ENCODE measurements at places on chromosomes 16 and 17.

DNA sequence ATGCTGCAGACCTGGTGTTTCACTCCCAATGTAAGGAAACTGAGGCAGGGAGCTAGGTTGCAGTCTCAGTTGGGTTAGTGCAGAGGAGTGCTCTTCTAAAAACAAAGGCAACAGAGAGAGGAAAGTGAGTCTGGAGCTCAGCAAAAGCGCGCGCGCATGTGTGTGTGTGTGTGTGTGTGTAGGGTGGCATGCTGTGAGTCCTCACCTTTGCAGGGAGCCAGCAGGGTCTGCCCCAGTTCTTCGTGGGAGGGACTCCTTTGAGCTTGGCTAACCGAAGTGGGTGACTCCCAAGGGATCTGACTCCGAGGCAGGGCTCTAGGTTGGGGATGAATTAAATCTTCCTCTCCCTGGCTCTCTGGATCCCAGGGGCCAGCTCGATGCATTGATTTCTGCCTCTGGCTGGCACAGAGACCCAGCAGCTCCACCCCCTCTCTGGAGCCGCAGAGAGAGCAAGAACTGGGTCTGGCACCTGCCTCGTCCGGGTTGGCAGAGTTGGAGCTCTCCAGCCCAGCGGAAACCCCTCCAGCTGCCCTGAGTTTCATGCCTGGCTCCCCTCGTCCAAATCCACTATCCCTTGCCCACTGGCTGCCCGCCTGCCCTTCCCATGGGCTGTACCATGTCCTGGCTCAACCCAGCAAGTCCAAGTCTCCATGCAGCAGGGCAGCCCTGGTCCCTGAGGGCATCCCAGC, 1.3 kb upstream of the BTBD17 start:
- DNase-seq, result no peak

GRCh38 chr17:79840989-79841286, 1.7 kb upstream of the CBX4 start:
- DNase-seq, result peak; percentile 39

DNA sequence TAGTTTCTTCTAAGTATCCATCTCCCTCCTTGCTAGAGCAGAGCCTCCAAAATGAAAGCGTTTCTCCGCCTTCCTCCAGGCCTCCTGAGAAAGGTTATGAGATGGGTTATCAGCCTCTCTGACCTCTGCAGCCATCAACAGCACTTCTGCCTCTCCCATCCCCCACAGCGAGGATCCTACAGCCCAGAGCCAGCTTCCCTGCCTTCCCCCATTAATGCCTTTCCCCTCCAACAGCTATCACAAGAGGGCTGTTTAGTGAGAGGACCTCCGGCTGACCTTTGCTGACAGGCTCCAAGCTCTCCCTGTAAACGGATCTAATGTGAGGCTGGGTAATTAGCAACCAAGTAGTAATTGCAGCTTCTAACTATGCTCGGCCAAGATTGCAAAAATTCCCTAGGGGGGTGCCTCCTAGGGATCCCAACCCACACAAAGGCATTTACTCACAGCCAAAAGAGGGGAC, 55.8 kb downstream of the ZFHX3 start:
- DNase-seq, result peak; percentile 67

GRCh38 chr16:2143878-2144485, 4.4 kb upstream of the RAB26 start:
- DNase-seq, result no peak

- peak; percentile 32 for DNase-seq
Observed at GRCh38 chr17:80755650-80756405, 211.2 kb downstream of the RPTOR start.

DNA sequence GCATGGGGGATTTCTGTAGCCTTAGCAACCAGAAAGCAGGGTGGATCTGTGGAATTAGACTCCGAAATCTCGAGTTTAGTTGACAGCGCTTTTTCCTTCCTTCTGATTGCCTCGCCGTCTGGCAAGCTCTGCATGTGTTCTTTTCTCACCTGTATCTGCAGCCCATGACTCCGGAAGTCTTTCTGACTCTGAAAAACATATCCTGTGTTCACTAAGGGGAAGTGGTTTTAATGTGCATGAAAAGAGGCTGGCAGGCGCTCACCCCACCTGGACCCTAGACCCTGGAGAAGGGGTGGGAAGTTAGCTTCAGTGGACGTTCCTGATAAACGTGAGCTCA, 158.5 kb downstream of the RPTOR start:
- no peak for DNase-seq

GRCh38 chr17:13563866-13564265, 37.9 kb downstream of the HS3ST3A1 start:
- no peak for DNase-seq

GRCh38 chr16:82603784-82604411, 22.9 kb upstream of the CDH13 start:
- DNase-seq, result peak; percentile 28

DNA sequence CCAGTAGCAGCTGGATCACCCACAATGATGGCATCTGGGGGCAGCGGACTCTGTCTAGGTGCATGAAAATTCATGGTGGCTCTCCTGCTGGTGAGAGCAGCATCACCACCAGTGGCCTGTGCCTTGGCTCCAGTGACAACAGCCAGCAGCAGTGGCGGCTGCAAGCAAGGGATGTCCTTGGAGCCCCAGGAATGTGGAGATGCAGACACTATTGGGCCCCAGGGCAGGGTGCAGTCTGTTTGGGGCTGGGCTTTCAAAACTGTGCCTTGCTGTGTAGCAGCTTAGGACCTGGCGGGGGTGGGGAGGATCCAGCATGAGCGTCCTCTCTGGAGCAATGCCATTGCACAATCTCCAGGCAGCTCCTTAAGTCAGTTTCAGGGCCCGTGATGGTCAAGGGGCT, 199.7 kb downstream of the CHD9NB start:
- DNase-seq, result no peak

DNA sequence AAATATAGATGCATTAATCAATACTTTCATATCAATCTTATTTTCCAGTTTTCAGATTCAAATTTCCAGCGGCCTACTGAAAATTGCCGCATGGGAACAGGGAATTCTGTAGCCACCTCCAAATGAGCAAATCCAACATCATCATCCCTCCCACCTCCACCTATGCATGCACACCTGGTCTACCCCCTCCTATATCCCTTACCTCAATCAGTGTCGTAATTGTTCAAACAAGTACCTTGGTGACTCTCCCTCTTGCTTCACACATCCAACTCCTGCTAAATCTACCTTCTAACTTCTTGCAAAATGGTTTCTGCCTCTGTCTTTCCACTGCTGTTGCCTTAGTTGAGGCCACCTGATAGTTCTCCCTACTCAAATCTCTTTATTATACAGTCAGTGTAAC, 160.1 kb downstream of the SOX9 start:
- DNase-seq, result no peak

Measured in NB4 (cell line).